Stimulated activated CD8-positive, alpha-beta memory T cell treated with anti-CD3 and anti-CD28 coated beads, Interleukin-12 subunit alpha, Interleukin-12 subunit beta, amount 100 ng/mL, for 4 hours (primary cell): ENCODE measurements at places on chromosomes 6 and 20.

DNA sequence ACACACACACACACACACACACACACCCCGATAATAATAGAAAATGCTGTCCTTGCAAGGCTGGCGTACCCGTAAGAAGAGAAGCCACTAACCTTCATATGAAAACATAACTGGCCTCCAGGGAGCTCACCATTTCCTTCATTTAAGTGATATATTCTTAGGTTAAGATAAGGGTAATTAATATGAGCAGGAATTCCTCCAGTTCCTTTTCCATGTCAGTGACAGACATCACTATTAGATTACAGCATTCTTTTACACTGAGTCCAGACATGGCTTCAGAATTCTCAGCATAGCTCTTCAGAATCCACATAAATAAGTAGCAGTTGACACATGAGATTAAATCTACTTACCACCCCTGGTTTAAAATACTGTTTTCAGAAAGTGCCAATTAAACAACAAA lies 121.9 kb downstream of the SIM1 start:
- DNase-seq, result no peak

- DNase-seq, result no peak
Measured at GRCh38 chr6:43891072-43891870, 121.3 kb downstream of the VEGFA start.

DNA sequence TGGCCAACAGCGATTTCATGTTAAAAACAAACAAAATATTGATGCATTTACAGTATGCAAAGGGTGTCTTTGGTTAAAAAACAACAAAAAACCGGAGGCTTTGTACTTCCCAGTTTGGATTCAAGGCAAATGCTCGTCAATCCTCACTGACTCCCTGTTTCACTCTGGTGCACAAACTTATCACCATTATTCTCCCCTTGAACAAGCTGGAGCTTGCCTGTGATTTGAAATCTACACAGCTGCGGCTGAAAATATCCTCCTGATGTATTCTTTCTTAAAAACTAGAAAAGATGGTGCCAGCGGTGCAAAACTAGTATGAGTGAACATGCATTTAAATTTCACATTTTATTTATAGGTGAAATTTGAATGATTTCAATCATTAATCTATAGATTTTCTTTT lies 3.3 kb downstream of the PERP start:
- no peak for DNase-seq

GRCh38 chr6:89251170-89251569 lies 34.0 kb upstream of the GABRR1 start:
- DNase-seq, result no peak

GRCh38 chr6:105981002-105981887 lies 104.9 kb upstream of the PRDM1 start:
- DNase-seq, result no peak

- DNase-seq, result no peak
Measured at GRCh38 chr6:163950159-163950558, 535.6 kb downstream of the QKI start.

- DNase-seq, result no peak
Measured at GRCh38 chr6:63224179-63224578, 12.9 kb downstream of the FKBP1C start.

- no peak for DNase-seq
Measured at GRCh38 chr6:136335736-136336363, 46.2 kb upstream of the BCLAF1 start.

DNA sequence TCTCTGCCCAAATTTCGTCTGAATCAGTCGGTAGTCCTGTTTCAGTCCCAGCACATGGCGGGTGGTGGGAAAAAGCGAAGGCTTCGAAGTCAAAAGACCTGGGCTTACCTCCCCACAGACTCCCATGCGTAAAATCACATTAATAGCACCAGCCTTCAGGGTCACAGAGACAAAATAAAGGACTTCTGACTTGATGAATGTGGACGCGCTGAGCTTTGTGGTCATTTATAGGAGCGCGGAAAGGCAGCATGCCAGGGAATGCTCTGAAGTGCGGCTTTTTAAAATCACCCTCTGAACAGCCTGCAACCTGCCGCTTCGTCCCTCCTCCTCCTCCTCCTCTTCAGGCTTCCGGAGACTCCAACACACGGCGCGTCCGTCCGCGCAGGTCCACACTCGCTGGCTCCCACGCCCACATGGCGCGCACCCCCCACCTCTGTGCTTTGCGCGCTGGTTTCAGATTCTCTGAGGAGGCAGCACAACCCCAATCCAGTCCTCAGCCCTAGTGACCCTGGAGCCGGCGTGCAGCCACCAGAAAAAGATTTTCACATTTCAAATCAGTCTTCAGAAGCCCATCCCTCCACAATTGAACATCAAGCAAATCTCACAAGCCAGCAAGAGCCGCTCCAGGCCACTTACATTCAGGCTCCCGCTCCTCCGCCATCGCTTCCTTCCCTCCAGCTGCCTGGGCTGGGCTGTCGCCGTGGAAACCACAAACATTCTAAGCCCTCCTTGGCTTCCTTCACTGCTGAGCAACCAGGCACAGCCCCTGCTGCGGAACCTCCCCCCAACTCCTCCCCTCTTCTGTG lies at the start of gene C6orf118:
Gene C6orf118 (minus strand): TSS at position 680 of the 806 bp plus-strand sequence. CDS start 19 bp downstream, at position 661.
- no peak for DNase-seq

DNA sequence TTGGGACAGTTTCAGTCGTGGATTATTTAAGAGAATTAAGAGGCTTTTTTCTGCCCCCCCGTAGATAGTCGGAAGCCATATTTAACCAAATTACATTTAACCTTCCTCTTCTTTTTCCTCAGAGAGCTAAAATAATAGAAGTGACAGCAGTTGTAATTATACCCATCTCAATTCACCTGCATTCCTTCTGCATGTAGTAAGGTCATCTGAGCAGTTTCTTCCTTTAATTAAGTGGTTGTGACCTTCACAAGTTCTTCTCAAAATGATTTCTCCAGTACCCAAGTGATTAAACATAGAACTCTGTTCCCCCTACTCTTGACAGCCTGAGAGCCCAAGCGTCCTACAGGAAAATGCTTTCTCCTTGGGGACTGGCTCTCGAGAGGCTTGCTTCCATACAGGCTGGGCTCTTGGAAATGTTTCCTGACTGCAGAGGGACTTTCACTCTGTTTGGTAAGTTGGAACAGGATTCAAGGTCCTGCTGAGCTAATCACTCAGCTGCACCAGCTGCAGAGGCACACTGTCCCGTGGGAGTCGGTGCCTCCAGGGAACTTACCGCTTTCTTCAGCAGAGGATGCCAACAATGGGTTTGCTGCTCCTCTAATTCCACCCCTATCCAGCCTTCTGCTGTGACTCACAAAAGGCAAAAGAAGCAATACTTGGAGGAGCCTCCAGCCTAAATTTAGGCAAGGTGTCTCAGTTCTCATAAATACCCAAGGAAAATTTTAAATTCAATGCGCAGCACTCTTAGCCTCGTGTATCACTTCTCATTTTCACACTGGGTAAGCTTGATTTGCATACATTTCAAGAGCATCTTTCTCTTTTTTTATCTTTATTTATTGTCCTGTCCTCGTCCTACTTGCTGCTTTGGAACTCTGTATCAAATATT lies 414.9 kb downstream of the KIF16B start:
- no peak for DNase-seq

DNA sequence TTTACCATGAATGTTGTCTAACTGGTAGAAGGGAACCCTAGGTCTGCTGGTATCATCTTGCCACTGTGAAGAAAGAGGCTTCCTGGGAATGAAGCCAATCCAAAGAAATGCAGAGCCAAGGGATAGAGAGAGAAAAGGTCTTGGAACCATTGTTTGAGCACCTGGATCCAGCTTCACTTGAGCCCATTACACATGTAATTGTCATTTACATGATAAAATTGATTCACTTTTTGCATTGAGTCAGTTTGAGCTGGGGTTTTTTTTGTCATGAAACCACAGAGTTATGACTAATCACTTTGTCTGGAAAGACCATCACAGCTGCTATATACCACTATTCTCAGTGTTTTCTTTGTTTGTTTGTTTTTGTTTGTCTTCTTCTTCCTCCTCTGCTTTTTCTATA lies 112.3 kb downstream of the CBLN4 start:
- DNase-seq, result no peak

GRCh38 chr20:31788578-31788977 lies 30.6 kb upstream of the MYLK2 start:
- DNase-seq, result no peak

DNA sequence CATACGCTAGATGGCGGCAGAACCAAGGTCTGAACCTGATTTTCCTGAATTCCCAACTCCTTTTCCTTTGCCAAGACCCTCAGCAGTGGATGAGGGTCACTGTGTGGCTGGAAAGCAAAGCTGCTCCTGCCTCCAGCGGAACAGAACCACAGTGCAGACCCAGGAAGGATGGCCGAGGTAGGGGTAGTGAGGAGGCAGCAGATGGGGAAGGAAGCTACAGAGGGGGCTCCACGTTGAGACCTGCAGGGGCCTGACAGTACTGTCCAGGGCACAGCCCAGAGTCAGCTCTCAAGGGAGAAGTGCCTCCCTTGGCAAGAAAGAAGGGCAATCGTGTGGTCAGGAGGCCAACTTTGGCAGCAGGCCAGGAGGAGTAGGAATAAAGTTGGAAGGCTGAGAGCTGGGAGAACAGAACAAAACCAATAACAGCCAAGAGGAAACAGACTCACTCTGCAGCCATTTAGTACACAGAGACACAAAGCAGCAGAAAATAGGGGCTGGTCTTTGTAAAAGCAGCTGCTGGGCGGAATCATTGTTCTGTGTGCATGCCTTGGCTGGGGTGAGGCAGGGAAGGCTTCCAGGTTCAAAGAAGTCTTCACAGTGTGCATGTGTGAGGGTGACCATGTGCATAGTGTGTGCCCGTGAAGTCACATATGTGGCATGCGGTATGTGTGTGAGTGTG lies 3.1 kb downstream of the GABRR2 start:
- DNase-seq, result no peak

- DNase-seq, result no peak
Measured at GRCh38 chr6:18302561-18303439, 38.5 kb upstream of the DEK start.

DNA sequence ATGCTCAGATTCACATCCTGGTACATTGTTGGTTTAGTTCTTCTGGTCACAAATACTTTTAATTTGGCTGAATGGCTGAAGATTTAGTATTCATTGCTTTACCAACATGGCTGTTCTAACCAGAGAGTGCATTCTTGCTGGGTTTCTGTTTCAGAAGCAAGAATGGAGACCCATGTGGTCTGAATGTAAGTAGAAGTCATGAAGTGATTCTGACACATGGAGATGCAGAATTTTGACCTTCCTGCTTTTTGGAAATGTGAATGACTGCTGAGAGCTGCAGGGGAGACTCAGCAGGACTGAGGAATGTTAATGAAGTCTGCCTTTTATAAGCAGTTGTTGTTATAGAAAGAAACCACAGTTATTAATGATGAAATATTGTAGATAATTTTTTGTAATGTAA lies 576.1 kb upstream of the MARCKS start:
- DNase-seq, result no peak

DNA sequence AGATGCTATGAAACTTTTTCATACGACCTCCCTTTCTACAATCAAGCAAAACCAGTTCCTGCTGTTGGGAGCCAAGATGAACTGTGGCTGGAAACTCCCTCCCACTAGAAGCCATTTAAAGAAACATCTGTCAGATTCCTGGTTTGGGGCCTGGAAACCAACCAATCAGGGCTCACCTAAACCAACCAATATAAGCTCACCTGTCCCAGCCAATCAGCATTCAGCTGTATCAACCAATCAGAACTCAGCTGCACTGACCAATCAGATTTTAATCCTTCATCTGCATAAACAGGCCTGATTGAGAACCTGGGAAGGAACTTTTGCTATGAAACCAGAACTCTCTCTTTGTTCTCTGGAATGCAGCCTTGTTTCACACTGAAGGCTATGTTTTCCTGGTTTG lies 42.4 kb downstream of the SNX14 start:
- no peak for DNase-seq

DNA sequence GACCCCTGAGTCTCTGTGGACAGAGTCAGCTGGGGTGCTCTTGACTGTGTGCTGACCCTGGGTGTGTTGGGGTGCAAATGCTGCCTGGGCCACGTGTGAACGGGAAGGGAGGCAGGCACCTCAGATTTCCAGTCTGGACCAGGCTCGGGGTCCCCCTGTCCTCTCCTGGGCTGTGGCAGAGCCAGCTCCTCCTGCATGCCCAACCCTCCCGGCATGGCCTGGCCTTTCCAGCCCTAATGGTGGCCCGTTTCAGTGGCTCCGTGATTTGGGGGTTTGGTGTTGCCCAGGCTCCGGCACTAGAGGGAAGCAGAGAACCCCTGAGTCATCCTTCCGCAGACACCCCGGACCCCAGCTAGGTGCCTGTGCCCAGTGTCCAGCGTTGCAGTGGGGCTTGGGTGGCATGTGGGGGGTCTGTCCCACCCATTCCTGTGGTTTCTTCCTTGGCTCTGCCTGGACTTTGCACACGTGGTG lies 9.1 kb downstream of the RBM38 start:
- no peak for DNase-seq

GRCh38 chr20:32966881-32967781 lies 37.1 kb downstream of the SUN5 start:
- DNase-seq, result no peak

- no peak for DNase-seq
Measured at GRCh38 chr6:63261820-63262219, 50.6 kb downstream of the FKBP1C start.

DNA sequence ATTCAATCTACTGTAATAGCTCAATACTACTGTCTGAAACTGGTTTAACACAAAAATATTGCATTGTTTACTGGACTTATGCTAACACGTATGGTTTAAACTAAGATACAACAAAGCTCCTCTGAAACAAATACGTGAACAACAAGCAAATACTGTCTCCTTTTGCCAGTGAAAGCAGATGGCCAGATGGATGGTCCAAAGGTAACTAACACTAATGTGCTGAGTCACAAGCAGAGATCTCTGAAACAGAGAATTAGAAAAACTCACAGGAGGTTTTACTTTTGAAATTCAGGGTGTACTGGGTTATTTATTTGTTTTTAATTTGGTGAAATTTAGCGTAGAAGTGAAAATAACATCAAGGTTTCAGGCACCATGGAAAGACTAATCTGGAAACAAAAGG lies 124.3 kb upstream of the SOX4 start:
- no peak for DNase-seq

GRCh38 chr6:147782302-147782701 lies 273.8 kb downstream of the SAMD5 start:
- no peak for DNase-seq

DNA sequence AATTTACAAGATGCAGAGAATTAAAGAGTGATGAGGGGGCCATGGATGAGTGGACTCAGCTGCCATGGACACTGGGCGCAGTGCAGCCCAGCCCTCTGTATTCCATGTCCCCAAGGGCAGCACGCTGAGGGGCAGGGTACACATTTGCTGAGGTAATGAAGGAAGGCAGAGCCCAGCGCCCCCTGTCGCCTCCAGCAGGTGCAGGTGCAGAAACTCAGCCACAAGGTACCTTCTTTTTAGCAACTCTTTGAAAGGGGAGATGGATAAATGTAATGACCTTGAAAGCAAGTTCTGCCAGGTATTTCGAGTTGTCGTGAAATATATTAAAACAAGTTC lies 7.1 kb downstream of the CD93 start:
- no peak for DNase-seq

- no peak for DNase-seq
Measured at GRCh38 chr20:4885877-4886276, 115.4 kb downstream of the SLC23A2 start.
